ENCODE measurements at places on chromosomes 4 and X. TPM values are rescaled to one million over a fixed set of nuclear protein-coding genes. Genes with fewer than 3 reads are reported as not detected.

The AFAP1 gene
- total RNA-seq, result 27.6 TPM

The HS3ST1 gene
- 4.2 TPM for total RNA-seq

The P2RY10 gene
- total RNA-seq, result not detected

- no peak for DNase-seq
These were observed 92.2 kb upstream of the TRIM2 start for GRCh38 chr4:153112041-153112441.

GRCh38 chrX:104742355-104742754, 176.4 kb downstream of the IL1RAPL2 start:
- no peak for DNase-seq

GRCh38 chr4:53545942-53546581, 45.2 kb downstream of the LNX1 start:
- no peak for DNase-seq

- DNase-seq, result no peak
These were observed 118.1 kb downstream of the HNRNPD start for GRCh38 chr4:82255657-82256056.

GRCh38 chrX:115561605-115562479, 868 bp downstream of the PLS3 start:
- peak; percentile 41 for DNase-seq

GRCh38 chrX:45172890-45173289, 27.8 kb downstream of the DIPK2B start:
- DNase-seq, result no peak

DNA sequence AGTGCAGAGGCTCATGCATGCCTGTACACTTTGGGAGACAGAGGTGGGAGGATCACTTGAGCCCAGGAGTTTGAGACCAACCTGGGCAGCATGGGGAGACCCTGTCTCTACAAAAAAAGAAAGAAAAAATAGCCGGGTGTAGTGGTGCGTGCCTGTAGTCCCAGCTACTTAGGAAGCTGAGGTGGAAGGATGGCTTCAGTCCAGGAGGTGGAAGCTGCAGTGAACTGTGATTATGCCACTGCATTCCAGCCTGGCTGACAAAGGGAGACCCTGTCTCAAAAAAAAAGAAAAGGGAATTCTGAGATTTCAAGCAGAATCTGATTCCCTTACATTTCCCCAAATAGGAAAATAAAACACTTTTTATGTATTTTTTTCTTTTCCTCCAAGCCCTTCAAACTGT, 83.5 kb downstream of the SYNPO2 start:
- no peak for DNase-seq

- no peak for DNase-seq
These were observed 24.4 kb upstream of the SLC25A43 start for GRCh38 chrX:119374736-119375135.

DNA sequence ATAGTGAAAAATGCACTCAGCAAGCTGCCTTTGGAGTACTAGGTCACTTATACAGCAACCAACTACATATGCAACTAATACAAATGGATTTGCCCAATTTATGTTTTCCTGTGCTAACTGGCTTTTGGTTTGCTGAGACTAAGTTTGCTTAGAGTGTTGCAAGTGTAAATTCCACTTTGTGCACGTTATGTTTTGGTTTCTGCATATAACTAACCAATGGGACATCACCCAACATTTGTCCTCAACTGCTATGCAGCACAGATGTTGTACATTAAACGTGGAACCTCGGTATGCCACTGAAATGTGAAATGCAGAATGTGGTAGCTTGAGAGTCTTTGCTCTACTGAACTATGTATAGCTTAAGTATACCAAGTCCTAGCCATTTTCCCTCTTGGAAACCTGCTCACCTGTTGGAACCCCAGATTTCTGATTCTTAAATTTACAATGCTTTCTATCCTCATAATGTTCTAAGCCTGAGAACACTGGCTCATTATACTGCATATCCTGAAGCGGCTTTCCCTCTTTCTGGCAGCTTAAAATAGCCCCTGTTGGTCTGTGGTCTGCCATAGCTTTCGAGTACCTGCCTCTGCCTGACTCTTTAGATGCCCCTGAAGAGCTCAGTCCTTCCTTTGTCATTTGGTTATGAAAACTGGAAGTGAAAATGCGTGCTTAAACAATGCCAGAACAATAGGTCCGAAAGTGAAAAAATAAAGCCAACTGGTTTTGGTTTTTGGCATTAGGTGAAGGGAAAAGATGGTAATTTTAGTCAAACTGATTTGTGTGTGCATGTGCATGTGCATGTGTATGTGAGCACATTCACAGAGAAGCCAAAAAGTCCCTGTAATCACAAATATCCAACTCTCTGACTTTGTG, 158.0 kb downstream of the SH2D1A start:
- no peak for DNase-seq

GRCh38 chrX:134460862-134461220, 876 bp downstream of the HPRT1 start:
- no peak for DNase-seq

GRCh38 chrX:154059231-154059630, 38.3 kb downstream of the MECP2 start:
- no peak for DNase-seq

DNA sequence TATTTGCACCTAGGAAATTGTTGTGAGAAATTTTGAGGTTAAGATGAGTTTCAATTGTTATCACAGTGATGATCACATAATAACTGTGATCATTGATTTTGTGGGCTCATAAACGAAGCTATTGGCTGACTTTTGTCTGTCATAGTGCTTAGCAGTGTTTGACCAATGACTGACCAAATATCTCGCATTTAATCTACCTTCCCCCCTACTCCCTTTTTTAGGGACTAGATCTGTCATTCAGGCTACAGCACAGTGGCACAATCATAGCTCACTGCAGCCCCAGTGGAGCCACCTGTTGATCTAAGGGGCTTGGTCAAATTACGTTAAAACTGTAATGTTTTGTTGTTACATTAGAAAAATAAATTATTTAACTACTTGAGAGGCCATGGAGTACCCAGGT, 1.5 kb downstream of the FUNDC2 start:
- no peak for DNase-seq

- no peak for DNase-seq
These were observed 62.7 kb upstream of the PTPN13 start for GRCh38 chr4:86531440-86531839.

- DNase-seq, result peak; percentile 76
These were observed 50.1 kb downstream of the MFAP3L start for GRCh38 chr4:169975838-169976796.

DNA sequence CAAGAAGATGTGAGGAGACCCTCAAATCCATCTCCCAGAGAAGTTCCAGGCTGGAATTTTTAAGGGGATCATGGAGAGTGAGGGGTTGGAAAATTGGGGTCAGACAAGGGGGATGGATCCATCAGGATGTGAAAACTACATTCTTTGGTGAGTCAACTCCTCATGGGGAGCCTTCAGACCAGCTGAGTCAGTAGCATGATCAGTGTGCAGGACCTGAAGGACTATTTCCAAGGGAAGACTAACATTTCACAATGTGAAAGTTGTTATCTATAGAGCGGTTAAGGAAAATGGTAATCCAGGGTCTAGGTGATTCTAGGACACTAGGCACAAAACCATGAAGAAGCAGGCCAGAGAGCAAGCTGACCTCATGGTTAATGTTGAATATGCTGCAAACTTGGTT, 38.6 kb upstream of the CEP135 start:
- DNase-seq, result no peak
